Memory B cell (primary cell): ENCODE measurements at places on chromosomes 3 and 15.

GRCh38 chr3:137110392-137110996 lies 152.7 kb downstream of the IL20RB start:
- no peaks in the 10 kb centered on the region for H3K4me1 ChIP-seq
- H3K27me3 ChIP-seq, result no peaks in the 10 kb centered on the region
- H3K4me3 ChIP-seq, result no peak overlapping the region
- DNase-seq, result no peak
- H3K27ac ChIP-seq, result no peak overlapping the region

GRCh38 chr3:102791641-102792589 lies 357.1 kb downstream of the ZPLD1 start:
- H3K27ac ChIP-seq, result no peak overlapping the region
- DNase-seq, result no peak
- no peaks in the 10 kb centered on the region for H3K36me3 ChIP-seq
- H3K27me3 ChIP-seq, result peaks cover 1% of the 10 kb centered on the region

- H3K4me1 ChIP-seq, result peaks cover 4% of the 10 kb centered on the region
- no peak for DNase-seq
- no peak overlapping the region for H3K27ac ChIP-seq
Observed at GRCh38 chr15:36671017-36671416, 91.6 kb downstream of the CDIN1 start.

GRCh38 chr3:123881771-123882170 lies 2.4 kb downstream of the MYLK start:
- H3K27ac ChIP-seq, result no peak overlapping the region
- peaks cover 10% of the 10 kb centered on the region for H3K4me1 ChIP-seq
- no peak for DNase-seq
- no peak overlapping the region for H3K4me3 ChIP-seq
- peaks cover 16% of the 10 kb centered on the region for H3K27me3 ChIP-seq

GRCh38 chr15:68816795-68817303 lies 3.8 kb downstream of the ANP32A start:
- no peak for DNase-seq
- peaks cover 35% of the 10 kb centered on the region for H3K4me1 ChIP-seq
